Activated naive CD4-positive, alpha-beta T cell treated with anti-CD3 and anti-CD28 coated beads, Interleukin-2, amount 50 U/mL, for 72 hours (primary cell): ENCODE measurements at places on chromosomes 12 and 14.
A peak's percentile ranks its signal among the peaks of the same experiment; 100 is the strongest.

DNA sequence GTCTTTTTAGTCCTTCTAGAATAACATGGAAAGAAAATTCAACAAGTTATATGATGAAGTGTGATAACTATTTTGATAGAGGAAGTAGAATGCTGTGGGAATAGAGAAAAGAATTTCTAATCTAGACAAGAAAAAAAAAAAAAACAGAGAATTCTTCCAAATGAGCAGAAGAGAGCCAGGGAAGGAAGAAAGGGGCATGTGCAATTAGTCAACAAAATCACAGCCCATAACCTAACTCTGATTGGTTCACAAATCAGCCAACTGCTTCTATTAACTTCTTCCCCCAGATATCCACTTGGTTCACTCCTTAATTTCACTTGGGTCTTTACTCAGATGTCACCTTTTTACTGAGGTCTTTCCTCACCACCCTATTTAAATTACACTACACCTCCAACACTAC lies 69.5 kb downstream of the BTG1 start:
- DNase-seq = no peak

- no peak for DNase-seq
These were observed 25.6 kb upstream of the PTHLH start for GRCh38 chr12:27998170-27998569.

DNA sequence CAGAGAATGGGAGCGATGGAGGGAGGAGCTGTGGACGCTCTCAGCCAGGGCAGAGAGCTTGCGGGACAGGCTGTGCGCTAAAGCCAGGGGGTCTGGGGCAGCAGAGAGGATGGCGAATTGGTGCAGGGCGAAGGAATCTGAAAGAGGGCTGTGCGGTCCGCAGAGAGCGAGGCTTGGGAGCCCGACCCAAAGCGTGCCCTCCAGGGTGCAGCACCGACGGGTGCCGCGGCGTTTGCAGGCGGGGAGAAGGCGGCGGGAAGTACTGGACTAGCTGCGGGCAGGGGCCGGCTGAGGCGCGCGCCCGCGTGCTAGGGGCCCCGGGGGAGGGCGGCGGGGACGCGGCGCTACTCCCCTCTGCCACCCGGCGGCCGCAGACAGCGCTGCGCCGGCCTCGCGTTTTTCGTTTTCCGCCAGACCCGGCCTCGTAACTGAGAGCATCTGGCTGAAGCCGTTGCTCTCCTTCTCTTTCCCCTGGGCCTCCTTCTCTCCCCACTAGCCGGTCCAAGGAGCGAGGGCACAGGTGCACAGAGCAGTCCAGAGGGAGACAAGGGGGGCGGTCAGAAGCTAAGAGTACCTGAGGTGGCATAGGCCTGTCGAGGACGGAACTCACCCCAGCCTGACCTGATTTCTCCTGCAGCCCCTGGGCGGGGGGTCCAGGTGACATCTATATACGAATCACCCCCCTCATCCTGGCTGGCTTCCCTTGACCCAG lies 24.9 kb downstream of the SLC6A12 start:
- DNase-seq = peak; percentile 63

GRCh38 chr14:63039866-63040265 lies 5.4 kb downstream of the KCNH5 start:
- DNase-seq = no peak

DNA sequence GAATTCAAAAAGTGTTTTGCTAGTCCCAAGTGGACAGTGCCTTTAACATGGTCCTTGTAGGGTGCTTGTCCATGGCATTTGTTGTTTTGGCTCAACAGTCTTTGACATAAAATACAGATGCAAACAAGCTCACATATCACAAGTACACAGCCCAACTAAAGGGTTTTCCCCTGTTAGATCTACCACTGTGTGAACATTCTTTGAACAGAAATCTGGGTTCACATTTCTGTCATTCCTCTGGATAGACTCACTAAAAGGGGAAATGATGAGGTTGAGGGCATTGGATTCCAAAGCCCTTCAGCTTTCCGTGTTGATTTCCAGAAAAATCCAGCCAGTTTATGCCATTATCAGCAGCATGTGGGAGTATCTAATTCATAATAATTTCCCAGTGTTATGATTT lies 54.1 kb downstream of the EP400 start:
- no peak for DNase-seq

GRCh38 chr12:86283620-86284019 lies 27.4 kb upstream of the MGAT4C start:
- no peak for DNase-seq

GRCh38 chr12:25186788-25187402 lies 8.1 kb downstream of the DNAI7 start:
- DNase-seq = no peak

GRCh38 chr14:100608586-100609330 lies 21.5 kb upstream of the BEGAIN start:
- DNase-seq = no peak

DNA sequence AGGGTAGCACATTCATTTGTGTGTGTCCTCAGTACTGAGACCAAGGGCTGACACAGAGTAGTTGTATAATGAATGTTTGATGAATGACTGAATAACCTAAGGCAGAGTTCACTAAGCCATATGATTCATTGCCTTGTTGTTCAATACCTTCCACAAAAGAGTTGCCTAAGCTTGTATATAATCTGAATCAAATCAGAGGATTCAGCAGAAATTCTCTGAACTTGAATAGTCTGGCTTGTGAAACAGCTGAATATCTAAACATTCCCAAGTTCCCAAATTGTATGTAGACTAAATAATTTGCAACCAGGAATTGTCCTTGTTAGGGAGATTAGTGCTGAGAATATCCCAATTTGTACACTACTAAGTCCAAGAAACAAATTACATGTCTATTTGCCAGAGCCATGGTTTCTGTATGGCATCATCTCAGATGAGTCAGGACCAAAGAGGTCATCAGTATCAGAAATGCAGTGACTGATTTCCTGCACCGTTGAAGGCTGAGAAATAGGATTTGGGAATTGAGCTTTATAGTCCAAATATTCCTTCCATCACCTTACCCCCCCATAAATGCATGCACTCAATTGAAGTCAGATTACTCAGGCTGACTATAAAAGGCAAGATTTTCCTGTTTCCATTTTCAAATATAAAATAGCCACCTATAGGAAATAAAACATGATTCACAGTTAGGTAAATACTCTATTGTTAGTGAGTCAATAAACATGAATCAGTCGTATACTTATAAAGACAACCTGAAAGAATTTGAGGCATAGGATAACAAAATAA lies 168.7 kb downstream of the PHLDA1 start:
- no peak for DNase-seq

GRCh38 chr12:46574847-46575246 lies 202.3 kb upstream of the SLC38A2 start:
- DNase-seq = no peak

- no peak for DNase-seq
These were observed 207.2 kb downstream of the ZFP36L1 start for GRCh38 chr14:68585690-68586089.

- no peak for DNase-seq
These were observed 151.4 kb upstream of the SSTR1 start for GRCh38 chr14:38056270-38056669.

GRCh38 chr12:75478116-75478794 lies 2.3 kb upstream of the GLIPR1 start:
- peak; percentile 33 for DNase-seq

GRCh38 chr14:63611078-63611477 lies 30.6 kb downstream of the WDR89 start:
- no peak for DNase-seq

GRCh38 chr14:90551070-90551704 lies 154.4 kb downstream of the CALM1 start:
- no peak for DNase-seq

DNA sequence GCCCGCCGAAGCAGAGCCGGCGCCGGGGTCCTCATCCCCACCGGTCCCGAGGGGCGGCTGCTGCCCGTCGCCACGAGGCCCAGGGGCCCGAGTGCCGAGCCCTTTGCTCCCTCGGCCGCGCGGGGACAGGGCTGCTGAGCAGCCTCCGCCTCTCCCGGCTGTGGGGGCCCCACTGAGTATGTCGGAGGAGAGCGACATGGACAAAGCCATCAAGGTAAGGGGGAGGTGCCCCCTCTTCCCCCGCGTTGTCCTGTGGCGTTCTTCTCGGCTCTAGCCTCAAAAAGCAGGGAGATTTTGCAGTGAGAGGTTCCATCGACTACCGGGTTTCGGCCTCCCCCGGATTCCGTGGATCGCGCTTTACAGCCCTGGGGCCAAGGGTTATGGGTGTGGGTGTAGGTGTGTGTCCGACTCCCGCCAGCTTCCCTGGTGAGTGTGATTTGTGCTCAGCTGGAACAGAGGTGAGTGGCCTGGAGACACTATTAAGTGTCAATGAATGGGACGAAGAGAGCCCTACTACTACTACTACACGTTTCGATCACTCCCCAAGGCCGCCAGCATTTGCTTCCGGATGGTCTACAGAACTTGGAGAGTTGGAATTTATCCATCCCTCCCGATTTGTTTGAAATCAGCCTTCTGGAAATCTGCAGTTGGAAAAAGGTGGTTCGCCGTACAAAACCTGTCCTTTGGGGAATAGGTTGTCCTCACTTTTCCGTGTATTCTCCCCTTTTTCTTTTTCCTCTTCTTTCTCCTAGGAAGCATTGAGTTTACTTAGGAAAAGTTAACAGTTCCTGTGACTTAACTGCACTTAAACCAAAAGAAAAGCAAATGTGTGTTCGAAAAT lies 748 bp downstream of the MAPKAPK5 start:
- peak; percentile 41 for DNase-seq

- no peak for DNase-seq
These were observed 308.8 kb upstream of the MGAT4C start for GRCh38 chr12:86565038-86565437.

GRCh38 chr12:89829434-89829975 lies 120.9 kb upstream of the ATP2B1 start:
- no peak for DNase-seq

- no peak for DNase-seq
These were observed at the start of gene APOLD1 for GRCh38 chr12:12784911-12785814. Gene APOLD1 (plus strand): TSS chr12:12785659. CDS start chr12:12785692, 33 bp downstream.

GRCh38 chr12:65867394-65867793 lies 43.1 kb downstream of the HMGA2 start:
- DNase-seq = no peak
